ENCODE measurements at places on chromosomes 1 and 21. TPM values are rescaled to one million over a fixed set of nuclear protein-coding genes. Genes with fewer than 3 reads are reported as not detected.

LCE1C gene
- not detected for total RNA-seq

DNA sequence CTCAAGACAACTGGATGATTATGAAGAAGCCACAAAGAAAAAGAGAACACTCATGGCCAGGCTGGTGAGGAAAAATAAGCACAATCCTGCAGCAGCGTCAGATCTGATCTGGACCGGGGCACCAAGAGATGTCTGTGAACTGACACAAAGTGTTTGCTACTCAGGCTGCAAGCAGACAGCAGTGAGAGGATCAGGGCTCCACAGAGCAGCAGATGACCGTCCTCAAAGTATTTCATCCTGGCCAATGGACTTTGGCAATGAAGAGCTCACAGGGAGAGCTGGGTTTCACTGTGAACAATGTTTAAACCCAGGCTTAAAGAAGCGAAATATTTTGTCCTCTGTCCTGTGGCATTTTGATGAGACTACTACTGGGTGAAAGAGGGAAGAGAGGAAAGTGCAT is 299.2 kb downstream of the GPATCH2 start:
- DNase-seq: no peak

DNA sequence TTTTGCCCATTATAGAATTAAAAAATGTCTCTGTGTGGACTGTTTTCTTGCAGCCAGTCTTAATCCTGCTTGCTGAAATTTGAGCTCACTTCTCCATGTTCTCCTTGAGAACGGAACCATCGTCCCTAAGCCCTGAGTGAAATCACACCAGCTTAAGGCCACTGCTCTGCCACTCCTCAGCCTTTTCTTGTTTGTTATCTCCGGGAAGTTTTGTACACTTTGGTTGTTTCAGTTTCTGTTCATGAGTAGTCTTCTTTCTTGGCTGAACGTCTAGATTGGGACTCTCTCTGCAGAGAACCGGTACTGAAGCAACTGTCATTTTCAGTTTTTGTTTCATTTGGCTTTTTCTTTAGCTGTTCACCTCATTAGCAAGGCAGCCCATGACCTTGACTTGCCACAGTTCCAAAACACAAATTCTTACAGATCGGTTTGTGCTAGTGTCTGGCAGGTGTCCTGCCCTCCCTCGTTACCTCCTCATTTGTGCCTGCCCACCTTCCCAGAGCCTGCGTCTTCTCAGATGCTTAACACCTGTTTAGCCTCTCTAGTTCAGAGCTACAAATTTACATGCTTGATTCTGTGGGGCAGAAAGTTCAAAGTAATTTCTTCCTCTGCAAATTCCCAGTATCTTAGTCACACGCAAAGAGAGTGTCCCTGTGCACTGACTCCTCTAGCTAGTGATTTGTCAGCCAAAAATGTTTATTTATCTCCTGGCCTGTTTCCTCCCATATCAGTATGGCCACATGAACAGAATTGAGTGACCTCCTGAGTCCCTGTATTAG is 12.4 kb downstream of the PSEN2 start:
- DNase-seq: peak; percentile 39

CD48 gene
- total RNA-seq: 103 TPM

Data from activated T-helper 2 cell treated with anti-CD3 and anti-CD28 coated beads, Interferon-gamma antibody, Interleukin-2, Interleukin-4, amounts not matched to agents 10 μg/mL and 5 μg/mL and 100 μg/mL, durations not matched to agents 14 hours and 24 hours and 36 hours (primary cell).